ENCODE measurements at places on chromosomes 12 and 14.

DNA sequence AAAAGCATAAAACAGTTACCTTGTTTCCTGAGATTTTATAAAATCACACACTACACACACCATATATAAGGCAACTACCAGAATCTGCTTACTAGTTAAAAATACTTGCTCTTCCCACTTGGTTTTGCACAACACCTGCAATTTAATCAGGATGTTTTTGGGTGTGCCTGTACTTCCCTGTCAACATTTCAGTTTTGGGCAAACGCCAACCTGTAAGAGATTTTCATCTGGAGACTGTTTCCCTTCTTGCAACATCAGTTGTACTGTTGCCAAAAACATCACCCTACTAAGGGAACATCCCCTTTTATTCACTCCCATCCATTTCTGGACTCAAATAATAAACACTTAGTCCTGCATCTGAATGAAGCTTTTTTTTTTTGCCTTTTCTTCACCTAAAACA, 172.3 kb downstream of the DUSP6 start:
- peak overlapping the region; percentile 6 for H3K27ac ChIP-seq
- H3K36me3 ChIP-seq = no peaks in the 10 kb centered on the region
- peak; percentile 67 for DNase-seq
- no peaks in the 10 kb centered on the region for H3K27me3 ChIP-seq

DNA sequence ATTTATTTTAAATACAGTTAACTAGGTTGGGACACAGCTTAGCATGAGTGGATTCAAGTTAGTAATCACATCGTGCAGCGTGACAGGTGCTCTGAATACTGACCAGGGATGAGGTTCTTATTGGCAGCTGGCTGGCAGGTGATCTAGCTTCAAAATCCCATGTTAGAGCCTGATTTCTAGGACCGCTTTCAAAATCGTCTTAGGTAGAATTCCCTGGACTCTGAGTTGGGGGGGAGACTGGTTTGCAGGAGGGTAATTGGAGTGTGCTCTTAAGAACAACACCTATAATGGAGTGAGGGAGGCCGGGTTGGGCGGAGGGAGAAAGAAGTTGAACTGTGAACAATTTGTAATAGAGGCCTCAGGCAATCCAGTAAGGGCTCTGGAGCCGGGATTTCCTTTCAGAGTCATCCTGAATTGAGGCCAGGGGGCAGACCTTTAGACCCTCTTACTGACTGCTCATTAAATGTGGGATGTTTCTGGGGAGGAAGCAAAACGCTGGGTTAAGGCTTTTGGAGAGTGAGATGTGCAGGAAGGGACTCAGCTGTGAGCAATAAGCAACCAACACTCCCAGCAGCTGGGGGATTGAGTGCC, 874 bp upstream of the YARS2 start:
- no peaks in the 10 kb centered on the region for H3K27me3 ChIP-seq
- peak overlapping the region; percentile 92 for H3K4me3 ChIP-seq
- H3K36me3 ChIP-seq = peaks cover 16% of the 10 kb centered on the region

GRCh38 chr12:62703011-62703380, 232.0 kb downstream of the PPM1H start:
- no peaks in the 10 kb centered on the region for H3K36me3 ChIP-seq
- no peaks in the 10 kb centered on the region for H3K27me3 ChIP-seq
- no peak overlapping the region for H3K4me3 ChIP-seq
- peak overlapping the region; percentile 70 for H3K27ac ChIP-seq
- peaks cover 23% of the 10 kb centered on the region for H3K4me1 ChIP-seq

DNA sequence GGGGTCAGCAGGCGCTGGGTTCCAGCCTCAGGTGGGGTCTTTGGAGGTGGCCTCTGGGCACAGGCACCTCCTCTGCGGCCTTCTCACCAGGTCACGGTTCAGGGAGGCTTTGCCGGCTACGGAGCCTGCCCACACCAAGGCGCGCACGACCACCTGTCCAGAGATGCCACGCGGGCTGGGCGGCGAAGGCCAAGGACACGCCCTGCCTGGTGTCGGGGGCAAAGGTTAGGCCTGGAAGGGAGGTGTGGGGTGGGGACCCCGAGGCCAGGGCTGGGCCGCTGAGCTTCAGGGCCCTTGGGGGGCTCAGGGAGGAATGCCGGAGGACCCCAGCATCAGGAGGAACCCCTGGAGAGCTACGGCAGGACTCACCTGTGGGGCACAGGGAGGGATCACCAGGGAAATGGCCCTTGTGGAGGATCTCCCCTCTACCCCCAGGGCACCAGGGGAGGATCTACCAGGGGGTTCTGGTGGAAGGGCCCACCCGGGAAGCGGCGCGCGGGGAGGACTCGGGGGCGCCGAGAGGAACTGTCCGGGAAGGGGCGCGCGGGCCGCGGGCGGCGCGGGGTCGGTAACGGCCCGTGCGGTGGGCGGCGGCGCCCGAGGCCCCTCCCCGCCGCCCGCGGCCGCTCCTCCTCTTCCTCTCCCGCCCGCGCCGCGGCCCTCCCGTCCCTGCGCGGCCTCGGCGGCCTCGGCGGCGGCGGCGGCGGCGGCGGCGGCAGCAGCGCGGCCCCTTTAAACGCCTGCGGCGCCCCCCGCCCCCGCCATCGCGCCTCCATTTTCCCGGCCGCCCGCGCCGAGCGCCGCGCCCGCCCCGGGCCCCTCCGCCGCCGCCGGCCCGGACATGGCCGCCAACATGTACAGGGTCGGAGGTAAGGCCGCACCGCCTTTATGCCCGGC, at the start of gene MTA1:
Gene MTA1 (plus strand): TSS at position 633 of the 897 bp plus-strand sequence. CDS start 209 bp downstream, at position 842.
- H3K4me1 ChIP-seq = peaks cover 47% of the 10 kb centered on the region
- H3K36me3 ChIP-seq = no peaks in the 10 kb centered on the region
- DNase-seq = no peak
- H3K27me3 ChIP-seq = no peaks in the 10 kb centered on the region

GRCh38 chr14:92980866-92981265, 57.9 kb downstream of the CHGA start:
- H3K27ac ChIP-seq = no peak overlapping the region
- no peak for DNase-seq
- no peaks in the 10 kb centered on the region for H3K27me3 ChIP-seq
